ENCODE measurements at places on chromosomes 2 and 18.

- peak; percentile 33 for DNase-seq
Measured at GRCh38 chr2:170715062-170715931, at the start of gene SP5. Gene SP5 (plus strand): TSS chr2:170715337. CDS start chr2:170715513, 176 bp downstream.

- peak; percentile 96 for DNase-seq
Measured at GRCh38 chr18:9404565-9405060, 70.0 kb downstream of the TWSG1 start.

DNA sequence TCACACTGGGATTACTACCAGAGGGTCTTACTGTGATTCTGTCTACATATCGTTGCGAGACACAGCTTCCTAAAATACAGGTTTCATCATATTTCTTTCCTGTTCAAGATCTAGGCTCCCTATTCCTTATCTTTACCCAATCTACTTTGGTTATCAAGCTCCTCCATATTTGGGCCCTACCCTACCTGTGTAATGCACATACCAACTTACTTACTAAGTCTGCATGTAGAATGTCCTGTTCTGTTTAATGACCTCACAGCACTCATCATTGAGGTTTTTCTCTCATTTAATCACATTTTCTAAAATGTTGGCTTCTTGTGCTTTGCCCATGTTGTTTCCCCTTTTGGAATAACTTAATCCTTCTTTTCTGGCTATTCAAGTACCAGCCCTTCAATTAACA, 551.1 kb downstream of the ZEB2 start:
- no peak for DNase-seq

- DNase-seq = no peak
Measured at GRCh38 chr2:67237288-67237687, 159.8 kb upstream of the ETAA1 start.

DNA sequence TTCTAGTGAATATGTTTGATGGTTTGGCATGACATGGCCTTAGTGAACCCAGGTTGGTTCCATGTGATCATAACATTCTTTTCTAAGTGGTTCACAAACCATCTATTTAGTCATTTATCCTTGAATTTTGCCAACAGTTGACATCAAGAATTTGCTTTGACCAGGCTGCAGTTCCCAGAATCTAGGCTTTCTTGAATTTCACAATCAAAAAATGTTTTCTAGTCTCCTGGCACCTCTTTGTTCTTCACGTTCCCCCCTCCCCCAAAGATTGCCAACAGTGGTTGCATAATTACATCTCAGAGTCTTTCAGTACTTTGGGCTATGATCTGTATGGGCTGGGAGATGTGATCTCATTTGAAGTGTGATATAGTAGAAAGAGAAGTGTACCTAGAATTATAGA, 124.0 kb downstream of the GATA6 start:
- DNase-seq = no peak

- no peak for DNase-seq
Measured at GRCh38 chr2:180933332-180933731, 47.1 kb upstream of the UBE2E3 start.

DNA sequence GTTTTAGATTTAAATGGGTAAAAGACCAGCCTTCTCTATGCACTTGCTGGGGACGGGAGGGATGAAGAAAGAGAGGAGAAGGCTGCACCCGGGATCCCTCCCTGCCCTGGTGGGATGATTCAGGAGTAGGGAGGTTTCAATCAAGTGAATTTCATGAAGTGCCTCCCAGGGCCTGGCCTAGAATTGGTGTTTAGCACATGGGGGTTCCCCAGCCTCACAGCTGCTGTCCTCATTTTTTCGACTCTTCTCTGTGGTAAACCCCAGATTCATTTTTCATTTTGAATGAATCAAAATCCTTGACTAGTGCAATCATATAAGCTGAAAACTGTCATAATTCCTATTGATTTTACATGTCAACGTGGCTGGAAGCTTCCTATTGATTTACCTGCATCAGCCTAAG, 81.1 kb downstream of the LPIN1 start:
- DNase-seq = no peak

Data from KBM-7 (cell line).